ENCODE measurements at places on chromosomes 13 and 19.

DNA sequence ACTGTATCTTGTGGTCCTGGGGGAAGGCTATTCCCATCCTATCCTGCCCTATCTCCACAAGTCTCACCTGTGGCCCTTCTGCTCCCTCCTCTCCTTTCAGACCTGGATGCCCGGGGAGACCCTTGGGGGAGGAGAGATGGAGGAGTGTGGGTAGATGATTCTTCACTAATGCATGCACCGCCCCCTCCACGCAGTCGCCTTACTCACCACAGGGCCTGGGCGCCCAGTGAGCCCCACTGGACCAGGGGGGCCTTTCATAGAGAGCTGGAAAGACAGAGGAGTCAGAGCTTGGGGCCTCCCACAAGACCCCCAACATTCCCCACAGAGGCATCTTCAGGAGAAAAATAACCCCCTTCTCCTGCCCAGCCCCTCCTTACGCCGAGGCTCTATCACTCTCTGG is 14.3 kb downstream of the COL5A3 start:
- DNase-seq = no peak

GRCh38 chr19:30719189-30719998 is 347.2 kb downstream of the ZNF536 start:
- DNase-seq = no peak

DNA sequence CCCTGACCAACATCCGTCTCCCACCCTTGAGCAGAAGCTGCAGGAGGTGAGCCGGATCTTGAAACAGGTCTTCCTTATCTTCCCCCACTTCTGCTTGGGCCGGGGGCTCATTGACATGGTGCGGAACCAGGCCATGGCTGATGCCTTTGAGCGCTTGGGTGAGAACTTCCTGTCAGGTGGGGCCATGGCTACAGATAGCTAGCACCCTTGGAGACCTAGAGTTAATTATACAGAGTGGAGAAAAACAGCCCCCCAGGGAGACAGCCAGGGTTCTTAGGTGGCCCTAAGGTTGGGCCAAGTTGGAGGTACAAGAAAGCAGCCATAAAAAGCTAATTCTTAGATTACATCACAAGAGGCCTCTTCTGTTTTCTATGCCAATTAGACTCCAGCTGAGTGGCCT is 8.9 kb upstream of the ARHGAP45 start:
- DNase-seq = no peak

GRCh38 chr19:33325920-33326319 is 23.6 kb upstream of the CEBPA start:
- no peak for DNase-seq

- no peak for DNase-seq
Measured at GRCh38 chr19:23286477-23286876, 36.3 kb upstream of the ZNF724 start.

GRCh38 chr13:57018915-57019314 is 121.8 kb upstream of the PRR20A start:
- no peak for DNase-seq

GRCh38 chr13:29908416-29909080 is 58.1 kb upstream of the UBL3 start:
- DNase-seq = no peak

DNA sequence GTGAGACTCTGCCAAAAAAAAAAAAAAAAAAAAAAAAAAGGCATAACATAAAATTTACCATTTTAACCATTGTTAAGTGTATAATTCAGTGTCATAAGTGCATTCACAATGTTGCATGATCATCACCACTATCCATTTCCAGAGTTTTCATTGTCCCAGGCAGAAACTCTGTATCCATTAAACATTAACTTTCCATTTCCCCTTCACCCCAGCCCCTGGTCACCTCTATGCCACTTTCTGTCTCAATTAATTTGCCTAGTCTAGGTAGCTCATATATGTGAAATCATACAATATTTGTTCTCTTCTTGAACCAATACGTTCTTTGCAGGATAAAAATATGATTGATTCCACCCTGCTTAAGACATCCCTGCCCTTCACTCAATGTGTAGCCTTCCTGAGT is 31.0 kb upstream of the VWA8 start:
- DNase-seq = no peak

DNA sequence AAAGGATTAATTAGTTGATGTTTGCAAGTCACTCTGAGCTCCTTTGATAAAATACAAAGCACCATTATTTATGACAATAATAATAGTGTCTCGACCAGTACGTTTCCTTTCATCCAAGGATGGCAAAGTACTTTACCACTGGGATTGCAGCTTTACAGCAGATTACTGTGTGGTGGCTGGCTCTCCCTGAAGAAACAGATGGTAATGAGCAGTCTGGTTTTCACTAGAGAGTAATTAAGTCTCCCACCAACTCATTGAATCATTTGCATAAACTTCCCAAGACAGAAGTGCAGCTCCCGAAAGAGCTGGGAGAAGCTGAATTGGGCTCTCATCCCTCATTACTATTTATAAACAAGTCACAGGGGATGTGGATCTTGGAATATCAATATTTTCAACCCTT is 48.7 kb downstream of the KLF5 start:
- DNase-seq = no peak

DNA sequence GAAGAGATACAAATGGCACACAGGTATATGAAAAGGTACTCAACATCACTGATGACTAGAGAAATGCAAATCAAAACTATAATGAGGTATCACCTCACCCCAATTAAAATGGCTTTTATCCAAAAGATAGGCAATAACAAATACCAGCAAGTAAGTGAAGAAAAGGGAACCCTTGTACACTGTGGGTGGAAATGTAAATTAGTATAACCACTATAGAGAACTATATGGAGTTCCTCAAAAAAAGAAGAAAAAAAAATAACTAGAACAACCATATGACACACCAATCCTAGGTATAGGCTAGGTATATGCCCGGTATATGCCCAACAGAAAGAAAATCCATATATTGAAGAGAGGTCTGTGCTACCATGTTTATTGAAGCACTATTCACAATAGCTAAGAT is 150.9 kb downstream of the VWA8 start:
- no peak for DNase-seq

GRCh38 chr13:111423168-111423785 is 102.8 kb downstream of the TEX29 start:
- no peak for DNase-seq

- no peak for DNase-seq
Measured at GRCh38 chr13:50711131-50711815, 132.2 kb downstream of the DLEU7 start.

GRCh38 chr19:5537870-5538269 is 29.9 kb downstream of the TINCR start:
- no peak for DNase-seq

GRCh38 chr19:18418483-18419194 is 559 bp upstream of the SSBP4 start:
- DNase-seq = no peak

GRCh38 chr19:33998739-33999345 is 173.5 kb upstream of the LSM14A start:
- DNase-seq = no peak

DNA sequence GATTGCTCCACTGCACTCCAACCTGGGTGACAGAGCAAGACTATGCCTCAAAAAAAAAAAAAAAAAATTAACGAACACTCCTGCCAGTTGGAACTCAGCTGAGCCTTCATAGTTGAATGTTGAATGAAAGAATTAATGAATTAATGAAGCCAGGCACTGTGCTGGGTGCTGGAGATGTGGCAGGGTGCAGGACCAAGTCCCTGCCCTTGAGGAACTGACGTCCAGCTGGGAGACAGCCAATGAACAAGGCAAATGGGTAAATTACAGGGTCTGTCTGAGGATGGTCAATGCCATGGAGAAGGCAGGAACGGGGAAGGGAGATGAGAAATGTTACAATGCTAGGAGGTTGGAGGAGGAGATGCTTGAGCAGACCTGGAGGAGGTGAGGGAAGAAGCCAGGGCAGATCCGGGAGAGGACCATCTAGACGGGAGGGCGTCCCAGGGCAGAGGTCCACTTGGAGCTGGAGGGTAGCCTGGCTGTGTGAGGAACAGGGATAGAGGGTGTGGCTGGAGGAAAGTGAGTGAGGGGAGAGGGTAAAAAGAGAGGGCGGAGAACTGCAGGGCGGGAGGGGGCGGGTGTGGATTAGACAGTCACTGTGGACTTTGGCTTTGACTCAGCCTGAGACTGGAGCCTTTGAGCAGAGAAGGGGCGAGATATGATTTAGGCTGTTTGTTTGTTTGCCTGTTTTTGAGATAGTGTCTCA is 16.8 kb upstream of the IGSF23 start:
- DNase-seq = no peak

DNA sequence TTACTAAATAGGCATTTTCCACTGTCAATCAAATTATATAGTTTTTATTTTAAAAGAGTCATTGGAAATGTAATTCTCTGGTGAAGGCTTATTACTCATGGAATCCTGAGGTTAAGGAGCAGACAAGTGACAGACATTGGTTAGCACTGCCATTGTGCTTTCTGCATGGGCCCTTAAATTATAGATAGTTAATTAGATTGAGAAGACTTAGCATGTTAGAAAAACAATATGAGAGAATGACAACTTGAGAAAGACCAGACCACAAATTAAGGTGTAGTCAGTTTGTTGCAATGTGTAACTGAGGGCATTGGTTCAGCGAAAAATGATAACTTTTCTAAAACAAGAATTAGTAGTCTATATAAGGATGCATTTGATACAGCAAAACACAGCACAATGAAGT is 195.5 kb downstream of the SLITRK6 start:
- no peak for DNase-seq

GRCh38 chr13:26616126-26616525 is 58.6 kb downstream of the WASF3 start:
- no peak for DNase-seq

DNA sequence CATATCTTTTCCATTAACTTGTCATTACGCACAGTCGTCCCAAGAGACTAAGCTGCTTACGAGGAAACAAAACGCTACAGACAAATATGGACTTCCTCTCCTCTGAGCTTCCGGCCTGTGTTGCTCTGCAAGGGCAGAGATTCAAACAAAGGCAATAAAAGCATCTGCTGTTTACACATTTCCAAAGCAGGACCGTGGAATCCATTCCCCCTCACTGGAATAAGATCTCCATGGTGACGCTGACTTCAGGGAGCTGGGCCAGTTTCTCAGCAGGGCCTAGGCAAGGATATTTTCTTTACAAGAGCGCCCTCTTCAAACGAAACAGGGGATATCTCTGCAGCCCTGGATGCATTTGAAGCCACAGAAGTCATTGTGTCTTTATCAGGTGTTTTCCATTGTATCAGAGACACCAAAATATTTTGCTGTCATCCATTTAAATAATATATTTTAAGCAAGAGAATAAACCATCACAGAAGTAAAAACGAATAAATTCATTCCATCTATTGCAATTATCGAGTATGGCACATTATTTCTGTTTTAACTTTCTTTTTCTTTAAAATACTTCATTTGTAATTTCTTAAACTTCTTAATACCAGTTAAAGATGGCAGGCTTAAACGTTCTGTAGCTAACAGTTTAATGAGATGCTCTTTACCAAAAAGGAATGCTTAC is 177.5 kb downstream of the DCLK1 start:
- DNase-seq = no peak

- no peak for DNase-seq
Measured at GRCh38 chr13:56332671-56333070, 808.0 kb upstream of the PRR20A start.

GRCh38 chr13:95352486-95352885 is 51.2 kb upstream of the ABCC4 start:
- DNase-seq = no peak

DNA sequence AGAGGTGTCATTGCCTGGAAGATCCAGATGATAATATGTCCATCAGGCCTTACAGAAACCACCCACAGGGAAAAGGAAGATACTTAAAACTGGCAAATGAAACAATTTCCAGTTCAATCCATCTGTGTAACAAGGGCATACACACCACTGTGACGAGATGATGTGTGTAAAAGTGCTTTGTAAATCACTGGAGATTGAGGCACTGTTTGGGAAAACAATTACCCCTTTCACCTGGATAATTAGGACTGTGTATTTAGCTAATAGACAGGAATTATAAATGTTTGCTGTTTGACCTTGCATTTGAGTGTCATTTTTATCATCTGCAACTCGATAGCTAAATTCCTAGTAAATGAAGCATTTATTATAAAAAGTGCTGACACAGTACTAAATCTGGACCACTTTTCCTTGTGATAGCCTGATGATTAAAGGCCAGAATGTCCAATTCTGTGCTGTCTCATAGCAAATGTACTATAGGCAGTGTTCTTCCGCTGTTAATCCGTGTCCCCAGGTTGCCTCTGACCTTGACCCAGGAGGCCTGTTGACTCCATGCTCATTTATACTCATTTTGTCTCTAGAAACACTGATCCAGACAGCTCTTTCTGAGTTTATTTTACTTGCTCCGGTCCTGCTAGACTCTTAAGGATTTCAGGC is 105.8 kb downstream of the LACC1 start:
- no peak for DNase-seq

GRCh38 chr19:46602392-46603194 is 1.5 kb downstream of the CALM3 start:
- DNase-seq = no peak

DNA sequence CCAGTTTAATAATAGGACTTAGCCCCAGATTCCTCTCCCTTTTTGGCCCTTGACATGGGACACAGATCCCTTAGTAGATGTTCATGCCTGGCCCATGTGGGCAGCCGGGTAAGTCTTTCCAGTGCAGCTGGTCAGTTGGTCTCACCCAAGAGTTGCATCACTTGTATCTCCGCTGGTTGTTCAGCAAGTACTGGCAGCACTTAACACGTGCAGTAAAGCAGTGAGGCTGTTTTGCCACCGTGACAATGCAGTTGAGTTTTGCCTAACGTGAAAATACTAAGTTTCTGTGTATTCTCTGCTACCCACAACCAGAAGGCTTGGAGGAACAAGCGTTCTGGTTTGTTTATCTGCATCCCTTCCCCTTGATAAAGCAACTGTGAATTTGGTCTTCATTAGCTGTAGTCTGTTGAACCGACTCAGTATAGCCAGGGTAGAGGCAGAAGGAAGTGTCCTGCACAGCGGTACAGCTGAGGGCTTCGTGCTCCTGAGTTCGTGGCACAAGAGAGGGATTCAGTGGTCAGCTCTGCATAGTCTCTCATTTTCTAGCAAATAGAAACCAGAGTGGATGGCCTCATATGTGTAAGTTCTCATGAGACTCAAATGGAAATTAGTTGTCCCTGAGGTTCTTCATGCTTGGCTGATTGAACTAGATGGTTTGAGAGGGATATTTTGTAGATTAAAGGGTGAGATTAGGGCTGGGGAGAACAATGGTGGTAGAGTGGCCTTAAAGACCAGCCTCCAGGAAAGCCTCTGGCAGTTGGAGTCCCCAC is 50.3 kb downstream of the ARHGEF7 start:
- no peak for DNase-seq

DNA sequence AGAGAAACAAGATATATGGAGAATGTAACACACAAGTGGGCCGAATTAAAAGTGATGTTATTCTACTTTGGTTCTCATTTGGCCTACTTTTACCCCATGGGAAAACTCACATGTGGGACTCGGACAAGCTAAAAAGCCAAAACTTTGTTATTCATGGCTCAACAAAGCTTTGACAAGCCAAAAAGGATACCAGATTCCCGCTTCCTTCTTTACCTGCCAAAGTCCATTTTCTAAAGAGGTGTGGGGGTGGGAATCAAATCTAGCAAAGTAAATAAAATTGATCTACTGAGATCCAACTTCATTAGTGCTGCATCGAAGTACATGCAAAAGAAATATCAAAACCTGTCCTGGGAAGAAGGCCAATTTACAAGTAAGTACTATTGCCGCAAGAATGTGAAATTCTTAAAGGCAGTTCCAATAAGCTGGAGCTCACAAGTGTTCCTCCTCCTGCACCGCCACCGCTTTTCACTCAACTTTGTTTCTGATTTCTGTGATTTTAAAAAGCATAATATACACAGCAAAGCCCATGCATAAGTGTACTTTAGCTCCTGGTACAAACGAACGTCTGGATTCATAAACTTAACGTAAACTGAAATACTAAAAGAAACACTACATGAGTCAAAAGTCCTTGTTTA is 1.1 kb downstream of the LNX2 start:
- DNase-seq = no peak

Measured in activated CD4-positive, CD25-positive, alpha-beta regulatory T cell treated with anti-CD3 and anti-CD28 coated beads, Interleukin-2, amount 50 U/mL, for 16 hours (primary cell).